ENCODE measurements at places on chromosomes 3 and 15. TPM values are rescaled to one million over a fixed set of nuclear protein-coding genes. Genes with fewer than 3 reads are reported as not detected.

The STARD9 gene
- 8.3 TPM for total RNA-seq

The JMJD7 gene
- total RNA-seq = 4.4 TPM

The EIF5A2 gene
- 7.6 TPM for total RNA-seq

The HIGD2B gene
- total RNA-seq = not detected

The GCNT3 gene
- not detected for total RNA-seq

The HAUS2 gene
- 38.0 TPM for total RNA-seq

The SIN3A gene
- total RNA-seq = 30.4 TPM

The CAMKV gene
- total RNA-seq = not detected

The GPR171 gene
- total RNA-seq = not detected

The RUBCN gene
- 11.0 TPM for total RNA-seq

The ASB14 gene
- not detected for total RNA-seq

The TBC1D2B gene
- 49.1 TPM for total RNA-seq

The ALDH1L1 gene
- not detected for total RNA-seq

The GOLGA6L4 gene
- 0.56 TPM for total RNA-seq

The C3orf20 gene
- total RNA-seq = not detected

The NR1I2 gene
- not detected for total RNA-seq

The MCF2L2 gene
- 0.52 TPM for total RNA-seq

The GNAT1 gene
- not detected for total RNA-seq

The ITIH1 gene
- total RNA-seq = not detected

The GHRL gene
- not detected for total RNA-seq

The ARIH2 gene
- 85.2 TPM for total RNA-seq

The TAGLN3 gene
- not detected for total RNA-seq

The SNURF gene
- total RNA-seq = 1.7 TPM

The HTD2 gene
- 5.0 TPM for total RNA-seq

The LRRC31 gene
- total RNA-seq = not detected

The CADPS gene
- 1.9 TPM for total RNA-seq

The P2RY12 gene
- not detected for total RNA-seq

The TMEM62 gene
- total RNA-seq = 6.9 TPM

The ATG3 gene
- 47.7 TPM for total RNA-seq

The MITF gene
- total RNA-seq = 20.7 TPM

The PODXL2 gene
- 5.0 TPM for total RNA-seq

The ZNF774 gene
- total RNA-seq = 0.91 TPM

The CFAP20DC gene
- total RNA-seq = 2.8 TPM

The BCHE gene
- total RNA-seq = 28.6 TPM

The PPP2R3A gene
- 8.5 TPM for total RNA-seq

The MORC1 gene
- not detected for total RNA-seq

The CD80 gene
- not detected for total RNA-seq

The ADAMTS9 gene
- 34.4 TPM for total RNA-seq

The GABRG3 gene
- total RNA-seq = not detected

The ROPN1 gene
- not detected for total RNA-seq

The CCR2 gene
- not detected for total RNA-seq

The MAP4 gene
- total RNA-seq = 168 TPM

The SMAD6 gene
- 5.3 TPM for total RNA-seq

The PRTG gene
- 1.6 TPM for total RNA-seq

The HCLS1 gene
- 1.9 TPM for total RNA-seq

The BTLA gene
- total RNA-seq = 0.26 TPM

The FSIP1 gene
- total RNA-seq = 0.16 TPM

The TGM5 gene
- total RNA-seq = not detected

The SNX4 gene
- 18.5 TPM for total RNA-seq

The CNTN6 gene
- not detected for total RNA-seq

The LCTL gene
- total RNA-seq = not detected

The MME gene
- total RNA-seq = 96.5 TPM

The C3orf49 gene
- total RNA-seq = not detected
